NCI-H1417 (cell line): ENCODE measurements at places on chromosomes 1 and 21.

GRCh38 chr1:156123356-156124196 is 9.1 kb downstream of the LMNA start:
- DNase-seq: peak; percentile 98

- DNase-seq: no peak
Observed at GRCh38 chr1:26701266-26701994, 5.6 kb downstream of the ARID1A start.

DNA sequence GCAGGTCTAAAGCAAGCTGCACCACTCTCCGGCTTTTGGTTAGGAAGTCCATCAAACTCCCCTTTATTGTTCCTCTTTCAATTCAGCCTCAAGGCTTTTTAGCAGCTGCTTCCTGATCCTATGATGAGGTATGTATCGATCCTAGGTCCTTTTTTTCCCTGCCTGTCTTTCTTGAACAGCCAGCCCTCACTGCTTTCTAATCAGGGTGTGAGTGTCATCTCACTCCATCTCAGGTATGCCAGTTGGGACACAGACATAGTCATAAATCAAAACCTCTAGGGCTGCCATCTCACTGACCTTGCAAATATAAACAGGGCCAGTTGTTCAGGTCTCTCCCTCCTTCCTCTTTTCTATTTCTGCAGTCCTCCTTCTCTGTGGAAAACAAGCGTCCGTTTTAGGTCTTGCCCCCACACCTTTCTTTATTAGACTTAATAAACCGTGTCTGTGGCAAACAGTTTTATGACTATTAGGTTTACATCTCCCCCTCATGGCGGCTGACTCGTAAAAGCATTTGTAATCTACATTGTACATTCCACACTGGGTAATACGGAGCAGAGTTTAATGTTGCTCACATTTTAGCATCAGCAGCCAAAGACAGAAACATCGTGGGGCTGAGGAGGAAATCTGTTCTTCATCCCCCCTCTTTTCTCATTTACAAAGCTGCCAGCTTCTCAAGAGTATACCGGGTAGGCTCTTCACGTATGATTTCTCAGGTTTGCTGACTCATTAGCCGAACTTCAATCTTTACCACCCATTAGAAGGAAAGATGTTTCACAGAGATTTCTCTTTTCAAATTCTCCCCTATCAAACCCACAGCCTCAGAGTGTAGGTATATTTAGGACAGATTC is 11.6 kb downstream of the STYXL2 start:
- DNase-seq: peak; percentile 44

- DNase-seq: no peak
Observed at GRCh38 chr1:30744060-30744756, 13.4 kb downstream of the LAPTM5 start.
